ENCODE measurements at places on chromosomes 6 and 20.
A peak's percentile ranks its signal among the peaks of the same experiment; 100 is the strongest.

DNA sequence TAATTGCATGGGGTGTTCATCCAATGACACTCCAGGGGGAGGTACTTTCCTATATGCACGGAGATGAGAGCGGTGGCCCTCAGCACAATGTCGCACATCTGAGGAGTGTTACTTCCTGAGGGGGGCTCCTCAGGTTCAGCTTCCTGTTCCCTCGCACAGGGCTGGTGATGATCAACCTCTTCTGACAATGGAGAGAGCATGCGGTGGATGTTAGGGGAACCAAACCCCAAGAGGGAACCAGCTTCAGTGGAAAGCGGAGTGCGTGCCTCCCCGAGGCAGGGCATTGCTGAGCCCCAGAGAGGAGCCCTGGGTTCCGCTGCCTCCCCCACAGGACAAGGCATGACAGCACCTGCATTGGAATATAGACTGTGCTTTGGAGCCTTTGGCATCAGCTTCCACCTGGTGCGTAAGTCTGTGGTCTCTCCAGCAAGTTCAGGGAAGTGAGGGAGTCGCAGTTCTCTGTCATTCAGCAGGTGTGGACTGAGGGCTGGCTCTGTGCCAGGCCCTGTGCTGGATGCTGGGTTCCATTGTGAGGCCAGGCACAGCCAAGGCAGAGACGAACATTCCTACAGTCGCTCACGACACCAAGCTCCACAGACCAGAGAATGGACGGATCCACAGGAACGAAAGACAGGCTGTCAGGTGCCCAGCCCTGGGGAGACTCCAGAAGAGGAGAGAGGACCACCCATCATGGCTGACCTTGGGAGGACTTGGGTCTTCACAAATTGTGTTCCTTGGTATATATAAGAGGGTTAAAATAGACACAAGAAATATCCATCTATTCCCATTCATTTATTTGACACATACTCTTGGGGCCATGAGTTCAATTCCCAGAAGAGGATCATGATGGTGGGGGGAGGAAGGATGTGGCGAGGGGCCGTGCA, 3.9 kb upstream of the ZNF831 start:
- peak; percentile 49 for DNase-seq

GRCh38 chr6:28142446-28142845, 763 bp downstream of the ZKSCAN8 start:
- no peak for DNase-seq

DNA sequence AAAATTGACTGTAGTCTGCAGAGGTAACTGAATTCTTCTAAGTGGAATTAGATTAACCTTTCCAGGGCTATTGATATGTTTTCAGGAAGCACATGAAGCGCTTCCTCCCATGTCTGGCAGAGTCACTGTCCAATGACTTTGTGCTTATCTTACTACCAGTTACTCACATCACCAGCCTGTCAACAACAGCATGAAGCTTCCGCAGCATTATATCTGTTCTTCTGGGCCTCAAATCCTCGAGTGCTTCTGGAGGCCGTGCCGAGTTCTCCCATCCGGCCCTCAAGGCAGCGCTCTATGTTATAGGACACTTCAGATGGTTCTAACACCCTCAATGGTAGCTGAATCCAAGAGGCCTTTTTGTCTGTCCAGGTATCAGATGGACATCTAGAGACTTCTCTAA, 33.2 kb downstream of the PSMG4 start:
- no peak for DNase-seq

DNA sequence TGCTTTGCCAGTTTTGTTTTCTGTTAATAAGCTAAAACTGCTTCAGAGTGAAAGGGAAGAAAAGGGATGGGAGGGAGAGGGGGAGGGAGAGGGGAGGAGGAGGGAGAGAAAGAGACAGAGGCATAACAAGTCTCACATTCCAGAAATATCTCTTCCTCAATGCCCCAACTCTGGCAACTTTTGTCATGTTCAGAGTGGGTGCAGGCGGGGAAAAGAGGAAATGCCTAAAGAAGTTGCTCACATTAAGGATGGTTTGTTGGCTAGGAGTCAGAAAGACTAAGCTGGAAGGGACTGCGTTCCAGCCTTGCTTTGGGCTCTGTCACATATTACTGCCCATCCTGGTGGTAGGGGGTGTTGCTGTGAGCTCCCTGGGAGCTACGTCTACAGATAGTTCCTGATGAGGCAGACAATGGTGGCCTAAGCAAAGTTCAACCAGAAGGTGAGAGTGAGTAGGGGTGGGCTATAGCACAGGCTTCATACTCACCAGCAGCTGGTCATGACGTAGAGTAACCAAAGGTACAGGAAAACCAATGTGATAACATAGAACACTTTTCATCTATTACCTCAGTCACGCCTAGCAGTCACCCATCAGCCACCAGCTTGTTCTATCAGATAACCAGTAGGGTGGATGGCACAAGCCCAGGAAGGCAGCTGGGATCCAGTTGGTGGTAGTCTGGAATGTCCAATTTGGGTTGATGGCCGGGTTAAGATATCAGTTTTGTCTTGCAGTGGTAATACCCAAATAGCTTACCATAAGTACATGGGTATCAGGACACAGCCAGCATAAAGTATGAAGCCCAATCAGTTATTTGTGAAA, 2.1 kb downstream of the TSPYL4 start:
- no peak for DNase-seq

DNA sequence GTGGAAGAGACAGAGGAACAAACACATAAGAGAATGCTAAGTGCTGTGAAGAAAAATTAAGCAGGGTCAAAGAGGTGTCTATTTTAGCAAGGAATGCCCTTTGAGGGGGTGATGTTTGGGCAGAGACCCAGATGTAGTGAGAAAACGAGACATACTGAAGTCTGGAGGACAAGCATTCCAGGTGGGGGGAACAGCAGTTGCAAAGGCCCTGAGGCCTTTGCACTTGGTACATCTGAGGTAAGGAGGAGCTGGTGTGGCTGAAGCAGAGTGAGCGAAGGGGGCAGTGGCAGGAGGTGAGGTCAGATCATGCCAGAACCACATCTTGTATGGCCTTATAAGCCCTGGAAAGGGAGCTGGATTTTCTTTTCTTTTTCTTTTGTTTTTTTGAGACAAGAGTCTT, 6.2 kb upstream of the GDF5 start:
- no peak for DNase-seq

GRCh38 chr20:53867741-53868351, 202.5 kb downstream of the BCAS1 start:
- no peak for DNase-seq

DNA sequence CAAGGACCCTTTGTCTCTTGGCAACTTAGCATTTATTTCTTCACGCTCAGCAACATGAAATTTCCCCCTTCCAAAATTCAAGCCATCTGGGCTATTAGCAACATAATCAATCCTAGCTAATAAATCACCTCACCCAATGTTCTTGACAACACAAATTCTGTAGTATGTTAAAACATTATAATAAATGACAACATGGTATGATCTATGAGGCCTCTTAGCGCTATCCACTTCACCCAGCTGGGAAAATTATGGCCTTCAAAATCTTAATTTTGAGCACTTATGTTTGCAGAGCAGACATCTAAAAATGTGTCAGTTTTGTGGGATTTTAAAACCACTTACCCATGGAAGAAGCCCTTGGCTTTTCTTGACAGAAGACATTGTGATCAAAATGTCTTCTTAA, 181.9 kb downstream of the HDGFL1 start:
- no peak for DNase-seq

DNA sequence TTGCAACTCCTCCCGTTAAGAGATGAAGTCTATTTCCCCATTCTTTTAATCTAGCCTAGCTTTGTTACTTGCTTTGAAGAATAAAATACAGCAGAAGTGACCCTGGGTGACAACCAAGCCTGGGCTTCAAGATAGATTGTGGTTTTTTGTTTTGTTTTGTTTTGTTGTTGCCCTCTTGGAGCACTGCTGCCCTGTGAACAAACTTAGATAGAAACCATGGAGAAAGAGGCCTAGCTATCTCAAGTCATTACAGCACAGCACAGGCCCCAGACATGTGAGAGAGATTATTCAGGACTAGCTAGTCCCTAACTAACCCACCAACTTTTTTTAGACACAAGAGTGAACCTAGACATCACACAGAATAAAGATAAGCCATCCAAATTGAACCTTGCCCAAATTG, 475.2 kb downstream of the EPHA7 start:
- no peak for DNase-seq

DNA sequence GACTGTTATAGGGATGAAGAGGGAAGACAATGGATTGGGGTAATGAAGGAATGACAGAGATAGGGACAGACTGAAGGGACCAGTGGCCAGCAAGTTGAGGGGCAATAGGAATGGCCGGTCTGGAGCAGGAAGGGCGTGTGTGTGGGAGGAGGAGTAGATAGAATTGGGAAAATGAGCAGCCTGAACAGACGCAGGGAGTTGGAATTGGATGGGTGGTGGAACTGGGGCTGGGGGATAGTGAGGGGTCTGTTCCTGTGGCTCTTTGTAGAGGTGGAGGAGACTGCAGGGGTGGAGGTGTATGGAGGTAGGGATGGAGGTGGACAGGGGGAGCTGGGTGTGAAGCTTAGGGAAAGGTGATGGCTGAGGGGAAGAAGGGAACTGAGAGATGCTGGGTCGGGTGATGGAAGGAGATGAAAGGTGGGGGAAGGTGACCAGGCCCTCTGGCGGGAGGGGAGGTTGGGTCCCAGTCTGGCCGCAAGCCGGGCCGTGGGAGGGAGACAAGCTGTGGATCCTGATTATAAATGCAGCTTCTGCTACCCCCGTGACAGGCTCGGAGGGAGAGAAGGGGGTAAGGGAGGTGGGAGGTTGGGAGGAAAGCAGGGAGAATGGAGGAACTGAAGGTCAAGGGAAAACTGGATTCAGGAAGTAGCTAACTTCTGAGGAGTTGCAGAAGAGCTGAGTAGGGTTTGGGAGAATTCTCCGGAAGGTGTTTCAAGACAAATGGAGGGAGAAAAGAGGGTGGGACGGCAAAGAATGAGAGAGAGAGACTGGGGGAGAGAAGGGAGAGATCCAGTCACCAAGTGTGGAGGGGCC, 5.2 kb downstream of the SYNGAP1 start:
- no peak for DNase-seq

DNA sequence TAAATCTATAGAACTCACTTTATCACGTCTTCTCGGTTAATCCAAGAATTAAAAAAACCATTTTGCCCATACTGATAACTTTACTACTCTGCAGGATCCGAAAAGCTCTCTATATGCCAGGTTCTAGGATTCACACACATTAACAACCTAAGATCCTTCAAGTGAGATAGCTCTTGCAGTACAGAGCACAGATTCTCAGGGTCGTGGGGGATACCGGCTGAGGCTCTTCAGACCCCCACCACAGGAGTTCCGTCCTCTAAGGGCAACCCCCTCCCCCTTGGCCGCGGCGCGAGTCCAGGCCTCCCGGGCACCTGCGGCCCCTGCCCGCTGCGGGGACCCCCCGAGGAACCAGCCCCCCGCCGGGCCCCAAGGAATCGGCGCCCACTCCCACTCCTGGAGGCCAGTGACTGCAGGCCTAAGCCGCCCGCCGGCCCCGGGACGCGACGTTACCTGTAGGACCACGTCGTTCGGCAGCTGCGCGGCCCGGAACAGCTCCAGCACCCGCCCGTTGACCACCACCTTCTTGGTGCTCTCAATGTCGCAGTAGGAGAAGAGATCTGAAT, 892 bp downstream of the REPS1 start:
- no peak for DNase-seq

GRCh38 chr6:8435093-8435844, at the start of gene SLC35B3:
SLC35B3 (minus strand) TSS chr6:8435545.
- peak; percentile 85 for DNase-seq

DNA sequence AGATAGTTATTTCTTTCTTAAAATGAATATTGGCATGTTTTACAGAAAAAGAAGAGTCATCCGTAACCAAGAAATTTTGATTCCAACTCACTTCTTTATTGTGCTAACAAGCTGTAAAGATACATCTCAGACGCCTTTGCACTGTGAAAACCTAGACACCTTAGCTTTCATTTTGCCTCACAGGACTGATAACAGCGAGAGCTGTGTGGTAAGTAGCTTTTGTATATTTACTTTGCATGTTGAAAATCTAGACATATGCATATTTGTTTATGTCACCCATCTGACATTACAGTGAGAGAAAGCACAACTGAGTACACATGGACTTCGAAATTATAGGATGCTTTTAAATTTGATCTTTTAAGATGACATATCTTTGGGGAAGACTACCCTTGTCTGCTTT, 64.7 kb downstream of the CCN2 start:
- no peak for DNase-seq

DNA sequence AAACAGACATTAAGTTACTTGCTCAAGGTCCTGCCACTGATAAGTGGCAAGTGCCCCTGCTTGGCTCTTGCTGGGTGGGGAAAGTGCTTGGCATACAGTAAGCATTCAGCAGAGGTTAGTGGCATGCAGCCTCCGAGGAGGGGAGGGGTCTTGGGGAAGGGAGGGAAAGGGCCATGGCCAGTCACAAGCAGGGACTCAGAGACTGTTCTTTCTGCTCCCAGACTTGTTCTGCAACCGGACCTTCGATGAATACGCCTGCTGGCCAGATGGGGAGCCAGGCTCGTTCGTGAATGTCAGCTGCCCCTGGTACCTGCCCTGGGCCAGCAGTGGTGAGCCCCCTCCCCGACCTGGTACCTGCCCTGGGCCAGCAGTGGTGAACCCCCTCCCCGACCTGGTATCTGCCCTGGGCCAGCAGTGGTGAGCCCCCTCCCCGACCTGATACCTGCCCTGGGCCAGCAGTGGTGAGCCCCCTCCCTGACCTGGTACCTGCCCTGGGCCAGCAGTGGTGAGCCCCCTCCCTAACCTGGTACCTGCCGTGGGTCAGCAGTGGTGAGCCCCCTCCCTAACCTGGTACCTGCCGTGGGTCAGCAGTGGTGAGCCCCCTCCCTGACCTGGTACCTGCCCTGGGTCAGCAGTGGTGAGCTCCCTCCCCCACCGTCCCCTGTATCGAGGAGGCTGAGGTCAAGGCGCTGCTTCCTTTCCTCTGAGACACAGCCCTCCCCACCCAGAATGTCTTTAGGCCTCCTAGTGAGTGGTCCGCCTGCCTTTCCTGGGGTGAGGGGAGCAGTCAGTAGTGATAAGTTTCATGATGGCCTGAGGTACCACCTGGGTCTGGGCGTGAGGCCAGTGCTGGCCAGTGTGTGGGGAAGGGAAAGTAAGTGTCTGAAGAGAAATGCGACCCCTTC, 8.9 kb downstream of the GLP1R start:
- no peak for DNase-seq

- DNase-seq: no peak
These were observed 48.0 kb upstream of the COL10A1 start for GRCh38 chr6:116173928-116174327.

DNA sequence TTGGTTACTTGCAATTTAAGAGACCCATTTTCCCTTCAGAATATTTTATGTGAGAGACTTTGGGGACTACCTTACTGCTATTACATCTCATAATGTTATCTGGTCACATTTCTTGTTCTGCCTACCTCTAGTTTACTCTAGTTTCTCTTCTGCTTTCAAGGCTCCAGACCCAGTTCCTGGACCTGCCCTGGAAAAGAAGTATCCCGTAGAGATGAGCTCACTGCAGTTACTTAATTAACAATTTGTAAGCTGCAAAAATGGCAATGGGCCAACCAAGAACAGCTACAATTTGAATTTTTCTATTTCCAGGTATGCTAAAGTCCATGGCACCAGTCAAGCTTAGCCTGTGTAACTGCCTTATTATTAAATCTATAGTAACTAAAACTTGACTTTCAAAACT, 25.0 kb downstream of the TAB2 start:
- no peak for DNase-seq

GRCh38 chr20:48949304-48950170, 28.0 kb downstream of the ARFGEF2 start:
- no peak for DNase-seq

- DNase-seq: no peak
These were observed 12.1 kb downstream of the TJAP1 start for GRCh38 chr6:43489277-43490072.
